ENCODE measurements at places on chromosomes 1 and 21.

DNA sequence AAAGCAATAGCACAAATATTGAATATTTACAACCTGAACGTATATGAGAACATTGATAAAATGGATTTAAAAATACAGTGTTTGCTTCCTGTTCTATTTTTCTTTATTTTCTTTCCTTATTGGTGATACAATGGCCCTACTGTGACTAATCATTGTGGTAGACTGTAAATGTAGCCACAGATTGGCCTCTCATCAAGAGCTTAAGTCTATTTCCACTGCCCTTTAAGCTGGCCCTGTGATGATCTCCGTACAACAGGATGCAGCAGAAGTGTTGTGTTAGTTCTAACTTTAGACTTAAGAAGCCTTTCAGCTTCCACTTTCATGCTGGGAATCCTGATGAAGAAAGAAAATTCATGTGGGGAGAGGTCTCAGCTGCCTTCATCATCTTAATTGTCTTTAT, 285.6 kb upstream of the B3GALT2 start:
- DNase-seq = no peak

DNA sequence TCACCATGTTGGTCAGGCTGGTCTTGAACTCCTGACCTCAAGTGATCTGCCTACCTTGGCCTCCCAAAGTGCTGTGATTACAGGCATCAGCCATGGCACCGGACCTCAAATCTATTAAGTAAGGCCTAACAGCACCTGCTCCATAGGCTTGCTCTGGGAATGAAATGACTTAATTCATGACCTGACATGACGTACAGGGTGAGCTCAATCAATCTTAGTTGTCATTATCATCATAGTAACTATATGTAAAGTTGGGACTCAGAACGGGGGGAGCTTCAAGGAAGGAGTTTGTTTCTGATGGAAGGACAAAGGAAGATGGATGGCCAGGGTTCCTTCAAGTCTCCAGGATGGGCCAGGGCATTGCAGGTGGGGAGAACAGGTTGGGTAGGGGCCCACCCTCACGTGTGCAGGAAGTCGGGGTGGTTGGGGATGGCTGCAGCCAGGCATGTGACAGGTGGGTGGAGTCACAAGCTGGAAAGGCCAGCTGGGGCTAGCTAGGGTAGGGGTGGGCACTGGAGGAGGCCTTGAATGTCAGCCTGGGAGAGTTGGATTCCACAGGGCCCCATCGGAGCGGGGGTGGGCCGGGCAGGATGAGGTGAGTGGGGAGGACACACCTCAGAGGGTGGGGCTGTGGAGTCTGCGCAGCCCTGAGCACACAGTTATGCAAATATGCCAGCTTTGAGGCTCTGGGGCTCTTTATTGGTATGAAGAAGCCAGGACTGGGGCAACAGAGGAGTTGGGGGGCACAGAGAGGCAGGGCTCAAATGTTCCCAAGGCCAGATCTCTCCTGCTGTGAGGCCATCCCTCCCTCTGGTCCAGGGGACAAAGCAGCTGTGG, 9.6 kb downstream of the TRIM62 start:
- no peak for DNase-seq

DNA sequence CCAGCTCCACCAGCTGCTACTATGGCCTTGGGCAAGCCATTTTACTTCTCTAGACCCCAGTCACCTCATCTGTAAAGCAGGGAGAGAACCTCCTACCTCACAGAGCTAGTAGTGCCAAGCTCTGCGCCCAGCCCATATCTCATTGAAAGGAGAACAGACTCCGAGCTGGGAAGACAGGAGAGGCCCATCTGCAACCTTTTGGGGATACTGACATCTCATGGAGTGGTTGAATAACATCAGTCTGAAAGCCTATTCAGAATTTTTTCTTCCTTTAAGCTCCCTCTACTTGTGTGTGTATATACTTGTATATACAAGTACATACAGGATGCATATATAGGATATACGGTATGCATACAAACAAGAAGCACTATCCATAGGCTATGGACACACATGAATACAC, 279.5 kb upstream of the POU3F1 start:
- no peak for DNase-seq

DNA sequence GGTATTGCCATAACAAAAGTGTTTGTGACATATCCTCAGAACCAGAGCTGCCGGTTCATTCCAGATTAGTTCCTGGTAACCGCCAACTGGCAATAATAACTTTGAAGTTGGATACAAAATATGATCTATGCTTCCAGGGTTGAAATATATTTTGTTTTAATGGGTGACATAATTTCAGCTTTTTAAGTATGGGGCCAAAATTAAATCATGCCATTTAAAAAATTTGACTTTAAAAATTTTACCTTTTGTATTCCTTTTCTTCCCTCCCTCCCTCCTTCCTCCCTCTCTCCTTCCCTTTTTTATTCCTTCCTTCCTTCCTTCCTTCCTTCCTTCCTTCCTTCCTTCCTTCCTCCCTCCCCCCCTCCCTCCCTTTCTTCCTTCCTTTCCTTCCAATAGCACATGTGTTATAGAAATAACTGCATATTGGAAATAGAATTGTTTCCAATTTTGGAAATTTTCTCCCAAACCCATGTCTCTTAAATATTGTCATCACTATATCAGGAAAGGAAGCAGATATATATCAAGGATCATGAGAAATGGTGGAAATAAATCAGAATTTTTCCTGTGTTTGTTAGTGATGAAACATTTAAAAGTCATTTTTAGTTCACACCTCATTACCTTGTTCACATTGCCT, 12.0 kb upstream of the KIFAP3 start:
- no peak for DNase-seq

- DNase-seq = no peak
Observed at GRCh38 chr1:97853221-97853620, 67.6 kb downstream of the DPYD start.
